ENCODE measurements at places on chromosomes 1 and 21.

DNA sequence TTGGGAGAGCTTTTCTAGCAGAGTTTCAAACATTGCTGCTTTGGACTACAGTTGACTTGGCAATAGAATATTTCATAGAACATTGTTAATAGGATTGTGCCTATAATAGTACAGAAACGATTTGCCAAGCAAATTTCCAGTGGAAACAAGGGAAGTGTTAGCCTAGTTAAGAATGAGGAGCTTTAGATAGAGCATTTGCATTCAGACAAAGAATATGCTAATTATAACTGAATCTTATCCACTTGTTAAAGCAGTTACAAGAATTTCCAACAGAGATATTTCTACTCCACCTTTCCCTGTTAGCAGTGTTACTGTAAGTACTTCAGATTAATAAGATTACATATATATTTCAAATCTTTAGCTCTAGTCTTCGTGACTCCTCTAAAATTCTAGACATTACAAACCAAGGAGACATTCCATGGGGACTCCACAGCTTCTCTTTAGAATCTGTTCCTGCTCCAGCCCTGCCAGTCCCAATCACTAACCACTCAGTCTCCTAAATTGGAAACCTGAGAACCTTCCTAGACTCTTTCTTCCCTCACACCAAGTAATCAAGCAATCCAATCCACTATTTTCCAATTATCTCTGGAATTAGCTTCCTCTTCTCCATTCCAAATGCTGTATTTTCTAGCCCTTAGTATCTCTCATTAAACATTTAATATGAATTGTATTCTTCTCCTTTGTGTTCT is 141.8 kb upstream of the PBX1 start:
- no peak for DNase-seq

DNA sequence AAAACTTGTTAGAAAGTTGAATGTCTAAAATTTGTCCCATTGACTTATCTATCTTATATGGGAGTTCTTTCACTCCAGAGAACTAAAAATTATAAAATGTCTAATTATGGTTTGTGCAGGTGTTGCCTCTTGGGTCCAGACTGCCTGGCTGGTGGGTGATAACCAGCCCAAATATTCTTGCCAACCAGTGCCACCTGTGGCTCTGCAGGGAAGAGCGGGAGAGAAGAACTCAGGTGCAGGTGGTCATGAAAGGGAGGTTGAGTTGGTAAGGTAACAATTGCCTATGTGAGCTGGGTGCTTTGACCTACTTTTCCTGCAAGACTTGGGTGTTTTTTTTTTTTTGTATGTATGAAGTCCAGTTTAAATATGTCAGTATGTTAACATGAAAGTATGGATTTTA is 10.2 kb downstream of the RPS6KC1 start:
- DNase-seq: no peak

DNA sequence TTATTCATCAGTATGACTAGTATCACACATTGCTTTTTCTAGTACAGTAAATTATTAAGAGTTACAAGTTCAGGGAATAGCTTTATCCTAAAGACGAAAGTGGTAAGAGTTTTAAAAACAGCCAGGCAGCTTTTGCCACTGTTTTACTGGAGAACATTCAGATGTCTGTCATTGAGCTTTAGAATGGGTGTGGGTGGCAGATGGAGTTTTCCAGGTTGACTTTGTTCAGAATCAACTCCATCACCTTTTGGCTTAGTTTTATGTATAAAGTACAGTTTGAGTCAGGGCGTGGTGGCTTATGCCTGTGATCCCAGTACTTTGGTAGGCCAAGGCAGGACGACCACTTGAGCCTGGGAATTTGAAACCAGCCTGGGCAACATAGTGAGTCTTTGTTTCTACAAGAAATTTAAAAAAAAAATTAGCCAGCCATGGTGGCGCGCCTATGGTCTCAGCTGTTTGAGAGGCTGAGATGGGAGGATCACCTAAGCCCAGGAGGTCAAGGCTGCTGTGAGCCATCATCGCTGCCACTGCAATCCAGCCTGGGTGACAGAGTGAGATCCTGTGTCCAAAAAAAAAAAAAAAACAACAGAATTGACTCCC is 29.9 kb upstream of the PLEKHM2 start:
- DNase-seq: no peak

- DNase-seq: no peak
Measured at GRCh38 chr1:48882020-48882419, 105.3 kb upstream of the BEND5 start.

GRCh38 chr1:179828554-179829110 is 49.0 kb downstream of the TOR1AIP2 start:
- DNase-seq: no peak

- peak; percentile 50 for DNase-seq
Measured at GRCh38 chr1:212070720-212071302, 35.3 kb downstream of the DTL start.

DNA sequence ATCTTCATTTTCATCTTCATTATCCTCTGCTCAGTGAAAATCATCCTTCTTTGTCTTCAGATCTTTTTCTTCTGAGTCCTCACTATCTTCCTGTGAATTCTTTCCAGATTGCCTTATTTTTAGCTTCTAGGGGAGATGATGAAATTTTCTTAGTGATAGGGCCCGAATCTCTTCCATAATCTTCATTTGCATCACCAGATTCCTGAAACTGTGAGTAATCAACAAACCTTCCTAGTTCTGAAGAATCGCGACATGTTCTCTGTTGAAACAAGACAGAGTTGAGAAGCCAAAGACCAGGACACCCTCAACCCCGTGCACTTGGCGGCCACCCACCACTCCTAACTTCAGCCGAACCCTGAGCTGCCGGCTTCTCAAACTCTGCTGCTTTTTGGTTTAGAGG is 92.8 kb upstream of the CDC42BPA start:
- no peak for DNase-seq

DNA sequence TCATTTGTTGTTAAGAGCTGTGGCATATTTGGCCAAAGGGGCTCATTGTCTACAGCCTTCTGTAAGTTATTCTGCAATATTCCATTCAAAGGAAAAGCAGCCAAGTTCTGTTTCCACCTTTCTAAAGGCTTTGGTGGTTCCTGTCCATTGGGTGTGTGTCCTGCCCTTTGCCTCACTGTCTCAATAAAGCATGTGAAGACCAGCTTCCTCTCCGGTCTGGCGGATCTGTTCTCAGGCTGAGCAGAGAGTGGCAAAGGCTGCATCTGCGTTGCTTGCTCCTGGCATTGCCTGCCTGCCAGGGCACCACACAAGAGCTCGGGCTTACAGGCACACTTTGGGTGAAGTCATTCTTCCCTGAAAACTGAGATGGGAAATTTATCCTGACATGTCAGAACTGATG is 34.9 kb downstream of the ST6GALNAC3 start:
- DNase-seq: no peak

- DNase-seq: no peak
Measured at GRCh38 chr1:160405331-160405877, 5.0 kb downstream of the VANGL2 start.

GRCh38 chr1:93702828-93703183 is 21.2 kb upstream of the BCAR3 start:
- DNase-seq: no peak

DNA sequence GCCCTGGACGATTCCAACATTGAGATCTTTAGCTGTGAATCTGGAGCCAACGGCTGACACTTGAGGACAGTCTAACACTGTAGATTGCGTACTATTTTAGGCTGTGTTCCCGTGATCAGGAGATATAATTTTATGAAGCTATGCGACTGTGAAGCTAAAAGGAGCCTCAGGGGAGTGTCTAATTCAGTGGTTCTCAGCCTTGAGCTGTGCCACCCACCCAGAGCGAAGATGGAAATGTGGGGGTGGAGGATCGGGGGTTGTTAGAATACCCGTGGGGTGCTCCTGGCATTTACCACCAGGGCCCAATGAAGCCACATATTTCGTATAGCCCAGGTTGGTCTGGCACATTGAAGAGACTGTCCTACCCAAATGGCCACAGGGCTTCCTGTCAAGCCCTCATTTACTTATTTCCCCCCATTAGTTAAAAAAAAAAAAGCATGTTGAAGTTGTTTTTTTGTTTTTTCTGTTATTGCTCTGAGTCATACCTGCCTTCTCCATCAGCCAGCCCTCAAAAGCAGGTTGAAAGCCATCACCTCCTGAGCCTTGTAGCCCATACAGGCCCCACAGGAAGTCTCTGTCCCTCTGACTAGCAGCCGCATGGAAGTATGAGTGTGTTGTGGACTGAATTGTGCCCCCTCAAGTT is 141.7 kb downstream of the GALNT2 start:
- DNase-seq: no peak

DNA sequence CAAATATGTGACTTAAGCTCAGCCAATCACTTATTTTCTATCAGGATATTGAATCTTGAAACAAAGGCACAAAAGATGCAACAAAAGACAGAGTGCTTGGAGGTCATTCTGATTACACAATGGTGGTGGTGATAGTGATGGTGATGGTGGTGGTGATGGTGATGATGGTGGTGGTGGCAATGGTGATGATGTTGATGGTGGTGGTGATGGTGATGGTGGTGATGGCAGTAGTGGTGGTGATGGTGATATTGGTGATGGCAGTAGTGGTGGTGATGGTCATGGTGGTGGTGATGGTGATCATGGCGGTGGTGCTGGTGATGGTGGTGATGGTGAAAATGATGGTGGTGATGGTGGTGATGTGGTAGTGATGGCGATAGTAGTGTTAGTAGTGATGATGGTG is 21.9 kb upstream of the TNR start:
- DNase-seq: no peak

GRCh38 chr1:103948526-103948925 is 198.8 kb downstream of the AMY1C start:
- DNase-seq: no peak

- no peak for DNase-seq
Measured at GRCh38 chr1:156910309-156910782, 10.1 kb upstream of the LRRC71 start.

GRCh38 chr21:41398831-41399230 is 27.2 kb upstream of the MX1 start:
- DNase-seq: no peak

GRCh38 chr1:200415227-200415626 is 5.4 kb upstream of the ZNF281 start:
- DNase-seq: peak; percentile 36

DNA sequence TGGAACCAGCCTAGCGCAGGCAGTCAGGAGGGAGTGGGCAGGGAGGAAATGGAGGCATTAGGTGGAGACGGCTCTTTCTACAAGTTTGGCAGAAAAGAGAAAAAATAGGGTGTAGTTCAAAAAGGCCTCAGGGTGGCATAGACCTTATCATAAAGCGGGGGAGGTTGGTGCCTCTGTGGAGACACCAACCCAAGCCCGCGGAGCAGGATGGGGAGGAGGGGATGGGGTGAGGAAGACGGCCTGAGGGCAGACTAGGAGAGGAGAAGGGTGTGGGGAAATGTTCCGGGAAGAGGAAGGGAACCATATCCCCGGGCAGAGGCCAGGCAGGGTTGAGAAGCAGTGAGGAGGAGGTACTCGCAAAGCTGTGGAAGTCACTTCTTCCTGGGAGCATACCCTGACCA is 17.4 kb upstream of the SHE start:
- DNase-seq: no peak

DNA sequence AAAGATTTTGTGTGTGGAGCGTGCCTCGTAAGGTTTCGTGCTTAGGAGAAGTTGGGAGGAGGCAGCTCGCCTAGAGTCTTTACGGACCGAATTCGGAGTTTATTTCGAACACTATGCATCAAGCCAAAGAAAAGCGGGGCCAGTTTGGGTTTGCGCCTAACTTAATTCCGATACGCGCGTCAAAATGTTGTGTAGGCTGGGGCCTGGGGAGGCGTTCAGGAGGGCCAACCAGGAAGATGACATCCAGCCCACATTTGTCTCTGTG is 6.4 kb downstream of the FOXD2 start:
- DNase-seq: no peak

- DNase-seq: no peak
Measured at GRCh38 chr1:26359981-26360806, 6.3 kb upstream of the CRYBG2 start.

- DNase-seq: no peak
Measured at GRCh38 chr1:95402780-95403179, 168.8 kb downstream of the RWDD3 start.

- peak; percentile 16 for DNase-seq
Measured at GRCh38 chr1:73907051-73907450, 290.9 kb downstream of the LRRIQ3 start.

DNA sequence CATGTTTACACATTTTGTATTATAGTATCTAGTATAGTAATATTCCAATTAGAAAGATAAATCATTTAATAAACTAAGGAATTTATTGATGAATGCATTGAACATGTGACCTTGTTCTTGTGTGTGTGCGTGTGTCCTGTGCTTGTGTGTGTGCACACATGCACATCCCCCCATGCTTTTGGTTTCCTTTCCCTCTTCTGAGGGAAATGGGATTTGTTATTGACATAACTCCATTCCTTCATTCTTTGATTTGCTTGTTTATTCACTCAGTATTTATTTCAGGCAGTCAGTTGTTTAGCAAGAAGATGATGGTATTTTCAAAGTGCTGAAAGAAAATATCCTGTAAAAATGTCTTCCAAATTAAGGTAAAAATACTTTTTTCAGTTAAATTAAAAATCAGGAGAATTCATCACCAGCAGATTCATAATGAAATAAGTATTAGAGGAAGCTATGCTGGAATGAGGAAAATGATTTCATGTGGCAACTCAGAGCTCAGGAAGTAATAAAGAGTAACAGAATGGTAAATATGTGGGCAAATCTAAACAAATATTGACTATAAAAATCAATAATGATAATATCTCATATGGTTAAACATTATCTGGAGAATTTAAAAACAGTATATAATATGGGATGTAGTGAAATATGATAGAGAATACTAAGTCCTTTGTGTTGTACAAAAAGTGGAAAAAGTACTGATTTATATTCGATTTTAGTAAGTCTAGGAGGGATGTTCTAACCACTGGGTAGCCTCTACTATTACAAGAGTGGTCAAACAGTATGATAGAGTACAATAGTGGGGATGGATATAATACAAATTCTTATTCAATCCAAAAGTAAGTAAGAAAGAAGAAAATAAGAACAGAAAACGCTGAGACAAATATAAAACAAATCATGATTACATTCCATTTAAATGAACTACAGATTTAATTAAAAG is 35.2 kb upstream of the SIPA1L2 start:
- DNase-seq: no peak

DNA sequence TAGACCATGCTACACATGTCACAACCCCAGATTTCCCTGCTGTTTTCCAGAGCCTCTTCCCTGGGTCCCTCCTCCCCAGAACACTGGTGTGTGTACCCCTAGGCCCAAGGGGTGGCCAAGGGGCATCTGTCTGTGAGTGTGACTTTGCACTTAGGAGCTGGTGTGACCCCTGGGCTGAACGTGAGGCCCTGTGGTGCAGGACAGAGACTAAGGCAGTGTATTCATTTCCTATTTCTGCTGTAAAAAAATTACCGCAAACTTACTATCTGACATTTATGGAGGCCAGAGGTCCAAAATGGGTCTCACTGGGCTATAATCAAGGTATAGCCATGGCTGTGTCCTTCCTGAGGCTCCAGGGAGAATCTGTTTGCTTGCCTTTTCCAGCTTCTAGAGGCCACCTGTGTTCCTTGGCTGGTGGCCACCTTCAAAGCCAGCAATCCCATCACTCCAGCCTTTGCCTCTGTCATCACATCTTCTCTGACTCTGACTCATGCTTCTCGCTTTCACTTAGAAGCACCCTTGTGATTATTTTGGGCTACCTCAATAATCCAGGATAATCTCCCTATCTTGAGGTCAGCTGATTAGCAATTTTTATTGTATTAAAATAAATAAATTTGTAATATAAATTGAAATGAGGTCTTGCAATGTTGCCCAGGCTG is 24.0 kb upstream of the ELOA start:
- peak; percentile 28 for DNase-seq
